ENCODE measurements at places on chromosomes 11 and 22.

DNA sequence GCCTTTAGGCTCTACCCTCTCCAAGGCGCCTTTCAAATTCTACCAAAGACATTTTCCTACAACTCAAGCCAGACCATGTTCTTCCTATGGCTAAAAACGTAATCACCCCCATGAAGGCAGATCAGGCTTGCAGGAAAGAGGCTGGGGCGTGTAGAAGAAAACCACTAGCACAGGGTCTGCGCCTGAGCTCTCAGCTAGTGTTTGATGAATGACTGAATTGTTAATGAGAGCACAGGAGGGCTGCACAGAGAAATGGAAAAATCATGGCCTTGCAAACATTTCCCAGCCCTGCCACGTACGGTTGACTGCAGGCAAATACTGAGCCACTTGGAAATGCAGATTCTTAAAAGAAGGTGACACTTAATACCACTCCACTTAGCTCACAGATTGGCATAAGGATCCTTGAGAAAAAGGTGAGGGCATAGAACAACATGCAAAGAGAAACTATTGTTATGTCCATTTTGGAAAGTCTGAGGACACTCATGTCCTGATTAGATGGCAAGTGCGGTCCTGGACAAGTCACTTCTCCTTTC lies 148.6 kb downstream of the NXPE2 start:
- no peak for DNase-seq

DNA sequence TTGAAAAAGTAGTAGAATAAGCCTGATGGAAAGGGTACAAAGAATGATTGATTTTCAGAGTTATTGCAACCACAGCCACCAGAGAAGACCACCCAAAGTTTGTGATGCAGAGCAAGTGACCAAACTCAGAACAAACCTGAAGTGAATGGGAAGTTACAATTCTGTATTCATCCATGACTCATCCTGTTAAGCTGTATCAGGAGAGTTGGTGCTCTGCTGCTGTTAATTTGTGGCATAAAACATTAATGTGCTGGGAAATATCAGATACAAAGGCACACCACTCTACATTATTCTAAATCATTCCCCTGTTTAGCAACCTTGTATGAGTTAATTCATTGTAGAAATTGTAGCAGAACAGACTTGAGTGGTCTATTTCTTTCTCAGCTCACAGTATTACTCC lies 19.6 kb upstream of the PDGFD start:
- DNase-seq, result no peak

- DNase-seq, result no peak
Observed at GRCh38 chr11:1597331-1597993, 632 bp downstream of the KRTAP5-2 start.

- no peak for DNase-seq
Observed at GRCh38 chr11:47987310-47987709, 7.0 kb downstream of the PTPRJ start.

DNA sequence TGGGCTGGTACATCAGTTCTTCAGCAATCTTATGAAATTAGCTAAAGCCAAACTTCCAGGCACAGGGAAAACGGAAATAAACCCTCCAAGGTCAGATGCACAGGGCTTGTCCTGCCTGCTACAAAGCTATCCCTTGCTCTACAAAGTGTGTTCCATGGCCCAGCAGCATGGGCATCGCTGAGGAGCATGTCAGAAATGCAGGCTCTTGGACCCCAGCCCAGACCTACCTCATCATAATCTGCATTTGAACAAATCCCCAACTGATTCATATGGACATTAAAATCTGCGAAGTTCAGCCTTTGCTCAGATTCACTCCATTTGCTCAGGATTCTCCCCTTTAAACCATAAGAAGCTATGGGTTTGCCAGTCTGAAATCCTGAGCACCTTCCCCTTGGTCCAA lies 129.7 kb upstream of the CSNK2A3 start:
- DNase-seq, result no peak

DNA sequence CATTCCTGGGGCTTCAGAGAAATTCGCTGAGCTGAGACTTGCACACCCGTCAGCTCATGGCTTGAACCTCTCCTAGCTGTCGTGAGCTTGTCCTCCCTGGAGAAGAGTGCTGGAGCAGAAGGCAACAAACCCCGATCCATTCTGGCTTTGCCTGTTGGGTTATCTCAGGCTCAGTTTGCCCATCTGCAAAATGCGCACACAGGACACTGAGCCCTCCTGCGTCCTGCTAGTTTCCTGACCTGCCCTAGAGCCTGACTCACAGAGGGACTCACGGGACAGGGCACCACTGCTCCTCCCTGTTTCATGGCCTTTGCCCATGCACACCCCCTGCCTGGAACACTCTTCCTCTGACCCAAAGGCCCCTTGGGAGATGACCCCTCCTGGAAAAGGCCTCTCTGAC lies 365.0 kb downstream of the MN1 start:
- DNase-seq, result no peak

GRCh38 chr22:29003975-29004646 lies 57.5 kb downstream of the C22orf31 start:
- peak; percentile 66 for DNase-seq

- no peak for DNase-seq
Observed at GRCh38 chr11:17369094-17369493, 17.5 kb downstream of the NCR3LG1 start.

GRCh38 chr11:64449381-64450167 lies 90.6 kb downstream of the RPS6KA4 start:
- peak; percentile 62 for DNase-seq

DNA sequence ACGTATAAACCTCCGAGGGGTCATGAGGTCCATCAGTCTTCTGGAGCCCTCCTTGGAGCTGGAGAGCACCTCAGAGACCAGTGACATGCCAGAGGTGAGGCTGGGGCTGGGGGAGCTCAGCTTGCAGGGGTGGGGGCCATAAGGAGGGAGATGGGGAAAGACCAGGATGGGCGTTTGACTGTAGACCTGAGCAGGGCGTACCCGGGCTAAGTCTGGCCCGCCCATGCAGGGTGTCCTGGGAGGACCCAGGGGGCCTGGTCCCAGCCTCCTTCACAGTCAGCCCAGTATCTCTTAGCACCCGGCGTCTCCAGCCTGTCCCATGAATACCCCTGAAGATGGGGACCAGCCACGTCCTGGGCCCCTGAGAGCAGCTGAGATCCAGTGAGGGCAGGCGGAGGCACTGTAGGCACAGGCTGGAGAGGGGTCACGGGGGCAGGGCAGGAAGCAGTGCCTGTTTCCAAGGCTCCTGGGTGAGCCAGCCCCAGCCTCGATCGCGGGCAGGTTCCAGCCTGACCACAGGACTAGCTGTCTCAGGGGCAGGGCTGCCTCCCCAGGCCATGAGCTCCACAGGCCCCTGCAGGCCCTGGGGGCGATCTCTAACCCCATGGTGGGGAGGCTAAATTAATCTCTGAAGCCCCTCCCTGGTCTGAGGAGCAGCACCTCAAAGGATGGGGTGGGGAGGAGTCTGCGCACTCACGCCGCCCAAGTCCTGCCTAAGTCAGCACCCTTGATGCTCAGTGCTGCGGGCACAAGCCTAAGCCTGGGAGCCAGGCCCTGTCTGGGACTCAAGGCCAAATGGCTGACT lies 7.1 kb downstream of the SSH3 start:
- DNase-seq, result no peak

GRCh38 chr22:42742940-42743339 lies 22.3 kb upstream of the A4GALT start:
- no peak for DNase-seq

DNA sequence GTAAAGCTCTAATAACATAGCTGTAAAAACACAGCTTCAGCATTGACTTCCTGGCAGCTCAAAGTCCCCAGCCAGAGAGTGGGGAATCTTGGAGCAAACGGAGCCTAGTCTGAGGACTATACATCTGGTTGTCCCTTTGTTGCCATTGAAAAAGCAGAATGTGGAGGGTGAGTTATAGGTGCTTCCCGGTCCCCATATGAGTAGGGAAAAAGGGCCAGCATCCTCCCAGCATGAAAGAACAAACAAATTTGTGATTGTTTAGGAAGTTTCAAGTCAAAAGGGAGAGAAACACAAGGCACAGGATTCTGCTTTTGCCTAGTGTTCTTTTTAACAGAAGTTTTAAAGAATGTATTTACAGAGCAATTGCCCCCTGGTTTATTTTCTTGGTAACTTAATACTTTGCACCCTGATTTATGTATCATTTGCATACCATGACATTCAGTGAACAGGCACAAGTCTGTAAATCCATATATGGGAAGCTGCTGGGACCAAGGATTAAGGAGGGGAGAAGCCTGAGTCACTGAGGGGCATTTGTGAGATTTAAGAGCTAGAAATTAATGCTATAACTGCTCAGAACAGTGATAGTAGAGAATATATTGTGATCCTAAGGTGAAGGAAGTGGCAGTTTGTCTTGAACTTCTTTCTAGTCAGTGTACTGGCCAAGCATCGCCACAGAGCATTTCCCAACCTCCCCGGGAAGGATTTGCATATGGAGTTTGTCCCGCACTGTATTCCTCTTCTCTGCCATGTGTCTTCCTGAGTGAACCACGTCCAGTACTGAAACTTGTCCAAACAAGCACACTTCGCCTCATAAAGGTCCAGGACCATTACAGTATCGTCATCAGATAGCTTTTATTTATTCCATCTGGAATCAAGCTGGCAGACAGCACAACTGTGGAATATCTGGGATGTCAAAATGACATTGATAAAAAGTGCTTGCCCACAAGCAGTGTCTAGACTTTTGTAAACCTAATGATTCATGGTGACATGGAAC lies 103.0 kb downstream of the DBX1 start:
- DNase-seq, result no peak

- DNase-seq, result no peak
Observed at GRCh38 chr11:35721651-35722282, 59.2 kb downstream of the TRIM44 start.

GRCh38 chr11:118746988-118747585 lies 43.9 kb downstream of the DDX6 start:
- DNase-seq, result no peak

Measured in pancreas (tissue), 10 donors.